ENCODE measurements at places on chromosomes 2 and 18.

DNA sequence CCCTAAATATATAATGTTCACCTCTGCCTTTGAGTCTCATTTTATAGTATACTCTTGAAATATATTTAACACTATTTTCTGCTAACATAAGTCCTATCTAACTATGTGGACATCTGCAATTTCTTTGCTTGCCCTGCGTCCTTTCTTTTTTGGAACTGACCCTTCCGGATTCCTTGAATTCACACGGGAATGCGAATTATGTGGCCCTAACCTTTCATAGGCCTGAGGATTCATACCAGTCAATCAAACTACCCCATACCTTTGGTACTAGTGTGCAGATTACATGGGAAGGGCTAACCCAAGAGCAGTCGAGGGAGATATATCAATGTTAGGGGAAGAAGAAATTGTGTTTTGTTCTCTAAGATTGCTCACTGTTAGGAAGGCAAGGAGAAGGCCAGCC, 56.4 kb downstream of the NRXN1 start:
- DNase-seq = no peak

DNA sequence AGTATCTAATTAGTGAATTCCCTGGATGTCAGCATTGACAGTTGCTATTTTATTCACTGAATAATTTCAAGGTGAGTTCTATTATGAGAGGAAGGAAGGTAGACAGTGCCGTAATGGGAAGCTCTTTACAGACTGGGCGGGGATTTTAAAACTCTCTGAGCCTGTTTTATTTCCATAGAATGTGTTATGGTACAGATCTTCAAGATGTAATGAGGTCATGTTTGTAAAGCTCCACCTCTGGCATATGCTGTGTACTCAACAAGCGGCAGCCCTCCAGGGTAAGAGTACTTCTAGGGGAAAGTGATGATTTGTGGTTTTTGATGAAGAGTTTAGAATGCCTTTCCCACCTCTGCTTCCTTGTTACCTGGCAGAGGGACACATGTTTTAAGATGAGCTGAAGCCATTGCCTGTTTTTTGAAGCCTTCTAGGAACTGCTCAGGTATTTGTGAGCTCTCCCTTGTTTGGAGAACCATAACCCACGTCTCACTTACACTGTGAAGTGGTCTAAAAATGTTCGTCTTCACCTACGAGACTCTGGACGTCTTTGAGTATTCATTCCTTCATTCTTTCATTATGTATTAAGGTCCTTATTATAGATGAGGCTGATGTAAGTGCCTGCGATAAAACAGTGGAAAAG, 251.2 kb downstream of the PTGR3 start:
- no peak for DNase-seq

DNA sequence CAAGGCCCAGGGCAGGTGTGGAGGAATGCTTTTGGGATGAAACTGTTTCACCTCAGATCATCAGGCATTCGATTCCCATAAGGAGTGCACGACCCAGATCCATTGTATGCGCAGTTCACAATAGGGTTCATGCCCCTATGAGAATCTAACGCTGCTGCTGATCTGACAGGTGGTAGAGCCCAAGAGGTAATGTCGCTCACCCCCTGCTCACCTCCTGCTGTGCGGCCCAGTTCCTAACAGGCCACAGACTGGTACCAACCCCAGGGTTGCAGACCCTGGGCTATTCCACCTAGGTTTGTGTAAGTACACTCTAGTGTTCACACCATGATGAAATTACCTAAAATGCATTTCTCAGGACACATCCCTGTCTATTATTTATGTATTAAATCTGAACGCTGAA, 72.5 kb downstream of the COPS8 start:
- DNase-seq = no peak

DNA sequence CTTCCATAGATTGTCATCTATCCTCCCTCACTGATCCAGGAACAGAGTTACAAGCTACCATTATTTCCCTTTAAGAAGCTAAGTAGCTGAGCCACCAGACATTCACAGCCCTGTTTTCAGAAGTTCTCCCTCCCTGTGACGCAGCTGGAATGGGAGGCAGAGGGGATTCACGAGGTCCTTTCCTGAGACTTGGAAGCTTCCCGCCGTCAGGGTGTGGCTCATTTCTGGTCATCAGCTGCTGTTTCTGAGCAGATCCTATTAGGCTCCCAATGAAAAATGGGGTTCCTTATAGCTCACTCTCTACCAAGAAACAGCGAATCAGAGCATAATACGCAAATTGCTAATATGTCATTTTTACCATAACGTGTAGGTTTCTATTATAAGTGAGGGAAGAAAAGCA, 559.3 kb upstream of the ID2 start:
- DNase-seq = no peak

DNA sequence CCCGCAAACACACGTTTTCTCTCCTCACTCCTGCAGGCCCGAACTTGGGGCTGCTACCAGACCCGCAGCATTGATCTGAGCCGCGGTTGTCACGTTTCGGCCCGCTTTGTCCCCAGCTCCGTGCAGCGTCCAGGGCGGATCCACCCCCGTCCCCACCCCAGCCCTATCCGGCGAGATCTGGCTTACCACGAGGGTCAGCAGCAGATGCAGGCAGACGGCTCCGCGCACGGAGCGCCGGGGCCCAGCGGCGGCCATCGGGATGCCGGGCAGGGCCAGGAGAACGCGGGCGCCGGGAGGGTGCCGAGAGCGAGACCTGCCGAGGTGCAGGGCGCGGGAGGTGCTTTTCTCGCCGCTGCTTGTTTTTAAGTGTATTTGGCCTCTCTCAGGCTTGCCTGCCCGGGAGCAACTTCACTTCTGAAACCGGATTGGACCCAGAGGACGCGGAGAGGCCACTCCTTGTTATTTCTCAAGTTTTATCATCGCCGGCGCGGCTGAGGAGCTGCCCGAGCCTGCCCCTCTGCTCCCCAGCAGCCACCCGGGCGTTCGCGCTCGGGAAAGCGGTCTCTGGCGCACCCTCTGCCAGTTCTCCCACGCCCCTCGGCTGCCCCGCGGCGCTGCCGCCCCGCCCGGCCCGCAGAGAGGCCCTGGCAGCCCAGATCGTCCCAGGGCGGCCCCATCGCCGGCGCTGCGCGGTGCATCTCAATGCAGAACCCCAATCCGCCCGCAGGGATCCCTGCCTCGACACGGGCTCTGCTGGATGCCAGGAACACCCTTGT, at the start of gene DSC3:
DSC3 (minus strand) TSS at position 337 of the 776 bp plus-strand sequence; CDS start at position 255, 82 bp downstream.
- no peak for DNase-seq

- DNase-seq = no peak
Measured at GRCh38 chr2:219426534-219427136, 8.0 kb upstream of the SPEG start.

GRCh38 chr2:222362336-222362735, 62.0 kb upstream of the SGPP2 start:
- DNase-seq = no peak

GRCh38 chr2:25491003-25491696, 149.4 kb upstream of the DNMT3A start:
- no peak for DNase-seq

- DNase-seq = peak; percentile 16
Measured at GRCh38 chr2:239308661-239309397, 92.0 kb downstream of the HDAC4 start.

GRCh38 chr2:16613539-16614011, 52.1 kb downstream of the CYRIA start:
- DNase-seq = no peak

DNA sequence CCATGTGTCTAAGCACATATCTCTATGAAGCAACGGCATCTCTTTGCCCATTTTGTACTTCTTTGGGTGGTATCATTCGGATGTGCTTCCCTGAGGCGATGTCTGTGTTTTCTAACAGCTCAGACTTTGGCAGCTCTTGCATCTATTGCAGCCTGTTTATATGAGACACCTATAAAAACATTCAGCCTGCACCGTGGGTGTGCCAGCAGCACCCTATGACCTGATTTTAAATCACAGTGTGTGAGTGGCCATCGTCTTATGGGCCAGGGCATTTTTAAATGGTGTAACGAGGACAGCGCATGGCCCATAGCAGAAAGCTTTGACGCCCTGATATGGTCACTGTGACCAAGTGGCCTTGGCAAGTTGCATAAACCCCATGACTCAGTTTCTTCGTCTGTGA, 12.9 kb downstream of the NPAS2 start:
- no peak for DNase-seq

DNA sequence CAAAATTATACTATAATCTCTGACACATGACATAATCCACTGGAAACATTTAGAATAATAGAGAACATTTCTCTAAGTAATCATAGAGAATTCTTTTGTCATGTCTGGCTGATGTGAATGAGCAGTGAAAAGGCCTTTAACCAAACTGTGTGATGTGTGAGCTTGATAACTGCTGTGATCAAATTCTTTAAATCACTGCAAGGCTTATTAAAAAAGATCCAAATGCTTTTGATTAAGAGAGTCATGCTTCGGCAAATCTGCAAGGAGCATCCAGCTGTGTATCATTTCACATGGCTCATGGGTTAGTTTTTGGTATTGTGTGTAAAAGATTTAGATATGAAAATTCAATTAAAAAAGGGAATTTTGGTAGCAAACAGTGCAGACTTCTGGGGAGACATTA, 58.6 kb upstream of the TFPI start:
- DNase-seq = no peak

DNA sequence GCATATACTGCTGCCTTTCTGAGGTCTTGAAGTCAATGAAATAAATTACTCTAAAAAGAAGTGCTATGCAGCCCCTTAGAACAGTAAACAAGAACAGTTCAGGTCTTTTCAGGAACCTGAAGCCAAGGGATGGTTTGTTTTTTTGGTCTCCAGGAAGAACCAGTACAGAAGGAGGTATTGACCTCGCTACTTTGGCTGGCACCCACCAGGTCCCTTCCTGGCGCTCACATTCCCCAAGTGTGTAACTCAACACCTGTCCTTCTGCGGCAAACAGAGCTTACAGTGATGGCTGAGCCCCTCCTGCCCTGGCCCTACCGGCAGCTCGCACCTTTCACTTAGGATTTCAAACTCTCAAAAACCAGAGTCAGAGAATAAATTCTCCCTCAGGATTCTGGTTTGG, 51.9 kb downstream of the SETBP1 start:
- no peak for DNase-seq

GRCh38 chr2:19337742-19338141, 20.7 kb downstream of the OSR1 start:
- no peak for DNase-seq

DNA sequence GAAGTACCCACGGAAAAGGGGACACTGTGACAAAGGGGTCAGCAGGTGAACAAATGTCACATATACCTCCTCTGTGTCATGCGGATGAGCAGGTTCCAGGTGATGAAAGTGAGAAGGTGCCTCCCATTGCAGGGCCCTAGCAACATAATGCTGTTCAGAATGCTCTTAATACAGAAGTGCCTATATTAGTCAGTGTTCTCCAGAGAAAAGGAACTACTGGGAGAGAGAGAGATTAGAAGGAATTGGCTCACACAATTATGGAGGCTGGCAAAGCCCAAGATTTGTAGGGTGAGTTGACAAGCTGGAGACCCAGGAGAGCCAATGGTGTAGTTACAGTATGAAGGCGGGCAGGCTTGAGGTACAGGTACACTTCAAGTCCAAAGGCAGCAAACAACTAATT, 98.1 kb upstream of the CDC42EP3 start:
- no peak for DNase-seq

- no peak for DNase-seq
Measured at GRCh38 chr2:122007577-122007976, 252.1 kb downstream of the TSN start.

DNA sequence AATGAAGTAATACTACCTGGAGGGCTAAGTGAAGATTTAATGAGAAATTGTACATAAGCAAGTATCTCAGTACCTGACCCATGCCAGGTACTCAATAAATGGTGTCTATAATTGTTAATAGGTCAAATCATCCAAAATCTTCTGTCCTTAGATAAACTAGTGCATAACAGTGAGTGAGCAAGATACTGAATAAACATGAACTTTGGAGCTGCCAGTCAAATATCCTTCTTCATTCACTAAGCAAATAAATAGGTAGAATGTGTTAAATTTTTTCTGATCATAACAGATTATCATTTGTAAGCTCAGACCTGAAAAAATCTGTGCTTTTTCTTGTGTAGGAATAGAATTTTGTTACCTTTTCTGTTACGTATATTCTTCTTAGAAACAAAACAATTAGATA, 39.6 kb downstream of the RAB3GAP1 start:
- DNase-seq = no peak

DNA sequence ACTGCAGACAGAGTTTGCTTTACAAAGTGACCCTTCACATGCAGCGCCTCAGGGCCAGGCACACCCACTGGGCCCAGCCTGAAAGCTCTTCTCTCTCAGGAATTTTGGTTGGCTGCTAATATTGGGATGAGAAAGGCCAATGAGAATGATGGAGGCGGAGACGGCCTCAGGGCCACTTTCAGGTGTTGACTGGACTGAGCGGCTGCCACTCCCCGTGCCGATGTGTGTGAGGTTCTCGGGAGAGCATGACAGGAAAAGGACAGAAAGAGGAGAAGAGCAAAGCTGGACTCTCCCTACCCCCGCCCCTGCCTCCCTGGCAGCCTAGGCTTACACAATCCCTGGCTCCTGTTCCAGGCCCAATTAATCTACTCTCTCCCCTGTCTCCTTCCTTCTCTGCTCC, 155.7 kb downstream of the CELF4 start:
- no peak for DNase-seq

- no peak for DNase-seq
Measured at GRCh38 chr2:229153951-229154350, 117.1 kb downstream of the PID1 start.

DNA sequence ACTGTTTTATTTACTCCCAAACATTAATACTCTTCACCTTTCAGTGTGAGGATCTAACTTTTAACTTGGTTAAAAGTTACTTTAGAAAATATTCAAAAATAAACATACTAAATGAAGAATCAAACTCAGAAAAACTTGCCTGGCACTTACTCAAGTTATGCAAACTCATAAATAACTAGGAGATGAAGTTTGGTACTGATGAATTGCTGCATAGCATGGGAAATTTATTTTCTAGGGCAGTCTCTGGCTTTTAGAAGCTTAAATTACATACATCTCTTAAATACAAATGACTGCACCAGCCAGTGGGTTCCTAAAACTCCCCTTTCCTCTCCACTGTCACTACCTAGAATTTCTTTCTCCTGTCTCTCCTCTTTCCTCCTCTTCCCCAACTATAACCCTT, 46.7 kb upstream of the CREB1 start:
- DNase-seq = no peak

- no peak for DNase-seq
Measured at GRCh38 chr18:75213611-75214331, 3.2 kb downstream of the TSHZ1 start.

- no peak for DNase-seq
Measured at GRCh38 chr2:178666458-178666857, 140.8 kb downstream of the TTN start.

- no peak for DNase-seq
Measured at GRCh38 chr18:7746106-7746505, 179.0 kb downstream of the PTPRM start.

DNA sequence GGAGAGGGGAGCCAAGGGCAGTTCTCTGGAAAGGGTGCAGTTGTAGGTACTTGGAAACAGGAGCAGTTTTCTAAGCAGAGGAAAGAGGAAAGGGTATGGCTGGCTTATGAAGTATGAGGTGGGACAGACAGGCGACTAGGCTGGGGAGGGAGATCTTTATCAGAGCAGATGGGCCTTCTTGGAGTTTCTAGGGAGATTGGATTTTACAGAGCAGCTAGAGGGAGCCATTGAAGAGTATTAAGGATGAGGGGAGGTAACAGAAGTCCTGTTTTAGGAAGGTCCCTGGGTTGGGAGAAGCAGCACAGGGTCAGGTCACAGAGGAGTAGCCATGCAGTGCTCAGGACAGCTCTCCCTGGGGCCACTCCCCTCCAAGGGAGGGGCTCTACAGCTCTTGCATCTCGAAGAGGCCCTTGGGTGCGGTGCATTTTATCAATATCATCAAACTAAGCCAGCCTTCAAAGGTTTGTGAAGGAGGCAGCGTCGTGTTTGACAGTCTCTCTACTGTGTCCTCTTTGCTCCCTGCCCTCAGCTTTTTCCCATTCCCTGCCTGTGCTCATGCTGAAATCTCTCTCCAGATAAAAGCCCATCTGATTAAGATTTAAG, 154.3 kb downstream of the SETBP1 start:
- DNase-seq = no peak
